NCI-H1048 (cell line): ENCODE measurements at places on chromosomes 16 and 17.

GRCh38 chr16:27433636-27434035 is 31.7 kb downstream of the IL21R start:
- no peak for DNase-seq

DNA sequence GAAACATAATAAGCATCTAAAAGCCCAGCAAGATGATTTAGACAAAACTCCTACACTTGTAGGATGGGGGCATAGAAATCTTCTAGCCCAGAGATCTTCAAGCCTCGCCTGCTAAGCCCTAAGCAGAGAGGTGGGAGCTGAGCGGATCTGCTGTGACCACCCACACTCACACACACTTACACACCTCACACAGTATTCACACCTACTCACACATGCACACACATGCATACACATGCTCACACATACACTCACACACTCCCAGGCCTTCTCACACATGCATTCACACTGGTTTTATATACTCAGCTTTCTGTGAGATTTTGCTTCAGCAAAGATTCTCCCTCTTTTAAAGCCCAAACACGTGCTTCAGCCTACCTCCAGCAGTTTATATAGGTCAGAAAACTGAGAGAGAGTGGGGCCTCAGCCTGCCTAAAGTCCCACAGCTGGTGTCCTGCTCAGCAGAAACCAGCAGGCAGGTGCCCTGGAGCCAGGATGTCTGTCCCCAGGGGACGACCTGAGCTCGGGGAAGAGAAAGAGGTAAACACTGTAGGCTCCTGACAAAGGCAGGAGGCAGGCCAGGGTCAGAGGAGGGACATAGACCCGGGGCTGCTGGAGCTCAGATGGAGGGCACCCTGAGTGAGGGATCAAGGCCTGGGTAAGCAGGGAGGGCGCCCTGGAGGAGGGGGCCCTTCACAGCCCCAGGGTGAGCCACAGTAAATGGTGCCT is 12.0 kb upstream of the KRT19 start:
- DNase-seq, result no peak

DNA sequence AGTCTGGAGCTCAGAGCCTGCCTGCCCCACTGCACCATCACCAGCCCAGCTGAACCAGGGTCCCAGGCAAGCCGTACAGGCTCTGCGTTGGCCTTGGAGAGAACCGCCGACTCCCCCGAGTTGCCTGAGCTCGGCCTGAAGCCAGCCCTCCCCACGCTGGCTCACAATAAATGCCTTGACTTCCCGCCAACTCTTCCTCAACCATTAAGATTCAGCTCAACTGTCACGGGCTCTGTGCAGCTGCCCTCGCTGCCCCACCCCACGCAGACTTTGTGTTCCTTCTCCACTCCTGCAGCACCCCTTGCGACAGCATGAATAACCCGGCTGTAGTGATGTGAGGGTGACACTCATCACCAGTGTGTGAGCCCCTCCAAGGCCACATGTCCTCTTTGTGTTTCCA is 4.8 kb upstream of the QPRT start:
- DNase-seq, result no peak

GRCh38 chr17:43350888-43351361 is 47.9 kb upstream of the ARL4D start:
- no peak for DNase-seq

- DNase-seq, result no peak
These were observed 597.4 kb upstream of the CDH5 start for GRCh38 chr16:65769055-65769465.

GRCh38 chr17:30251931-30252330 is 16.4 kb upstream of the SLC6A4 start:
- no peak for DNase-seq

GRCh38 chr16:85511938-85512807 is 100.9 kb upstream of the GSE1 start:
- no peak for DNase-seq

GRCh38 chr16:77467821-77468335 is 33.0 kb upstream of the ADAMTS18 start:
- DNase-seq, result no peak

DNA sequence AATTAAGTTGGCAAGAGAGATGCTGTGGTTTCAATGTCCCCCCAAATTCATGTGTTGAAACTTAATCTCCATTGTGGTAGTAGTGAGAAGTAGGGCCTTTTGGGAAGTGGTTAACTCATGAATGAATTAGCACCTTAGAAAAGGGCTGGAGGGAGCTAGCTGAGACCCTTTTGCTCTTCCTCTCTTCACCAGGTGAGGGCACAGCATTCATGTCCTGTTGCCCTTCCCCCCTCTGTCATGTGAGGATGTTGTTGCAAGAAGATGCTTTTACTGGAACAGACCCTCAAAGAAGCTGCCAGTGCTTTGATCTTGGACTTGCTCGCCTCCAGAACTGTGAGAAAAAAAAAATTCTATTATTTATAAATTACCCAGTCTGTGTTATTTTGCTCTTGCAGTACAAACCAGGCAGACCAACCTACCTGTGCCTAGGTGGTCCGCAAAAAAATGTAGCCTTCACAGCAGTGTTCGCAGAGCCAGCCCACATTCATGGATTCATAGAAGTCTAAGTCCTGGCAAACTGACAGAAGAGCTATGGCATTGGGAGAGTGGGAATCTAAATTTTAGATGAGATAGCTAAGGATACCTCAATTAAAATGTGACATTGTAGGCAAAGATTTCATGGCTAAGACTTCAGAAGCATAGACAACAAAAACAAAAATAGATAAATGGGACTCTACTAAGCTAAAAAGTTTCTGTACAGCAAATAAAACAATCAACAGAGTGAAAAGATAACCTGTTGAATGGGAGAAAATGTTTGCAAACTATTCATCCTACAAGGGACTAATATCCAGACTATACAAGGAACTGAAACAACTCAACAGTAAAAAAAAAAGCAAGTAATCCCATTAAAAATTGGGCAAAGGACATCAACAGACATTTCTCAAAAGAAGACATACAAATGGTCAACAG is 32.0 kb upstream of the ABCA5 start:
- no peak for DNase-seq

GRCh38 chr17:73316919-73317505 is 5.2 kb upstream of the CDC42EP4 start:
- no peak for DNase-seq

DNA sequence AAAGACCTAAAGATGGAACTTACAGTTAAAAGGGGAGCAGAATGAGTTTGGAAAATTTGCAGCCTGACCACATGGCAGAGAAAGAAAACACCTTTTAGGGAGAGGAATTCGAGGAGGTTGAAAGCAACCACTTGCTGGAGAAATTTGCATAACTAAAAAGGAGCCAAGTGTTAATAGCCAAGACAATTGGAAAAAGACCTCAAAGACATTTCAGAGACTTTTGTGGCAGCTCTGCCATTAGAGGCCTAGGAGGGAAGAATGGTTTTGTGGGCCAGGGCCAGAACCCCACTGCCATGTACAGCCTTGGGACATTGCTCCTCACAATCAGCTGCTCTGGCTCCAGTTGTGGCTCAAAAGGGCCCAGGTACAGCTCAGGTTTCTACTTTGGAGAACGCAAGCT is 338.5 kb downstream of the UTP18 start:
- DNase-seq, result no peak

DNA sequence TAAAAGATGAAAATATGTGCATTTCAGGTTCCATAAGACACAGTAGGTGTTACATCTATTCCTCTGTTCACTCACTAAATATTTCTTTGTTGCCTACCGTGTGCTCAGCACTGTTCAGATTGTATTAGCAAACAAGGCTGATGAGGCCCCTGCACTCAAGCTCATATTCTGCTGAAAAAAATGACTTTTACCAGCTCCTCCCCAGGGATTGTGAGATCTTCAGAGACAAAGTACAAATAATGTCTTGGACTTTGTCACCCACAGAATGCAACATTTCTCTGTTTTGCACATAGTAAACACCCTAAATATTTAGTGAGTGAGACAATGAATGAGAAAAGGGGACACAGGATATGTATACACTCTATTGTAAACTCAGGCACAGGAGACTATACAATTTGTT is 21.9 kb upstream of the MYOCD start:
- no peak for DNase-seq

- DNase-seq, result no peak
These were observed 16.8 kb upstream of the MYO15B start for GRCh38 chr17:75570772-75571171.

DNA sequence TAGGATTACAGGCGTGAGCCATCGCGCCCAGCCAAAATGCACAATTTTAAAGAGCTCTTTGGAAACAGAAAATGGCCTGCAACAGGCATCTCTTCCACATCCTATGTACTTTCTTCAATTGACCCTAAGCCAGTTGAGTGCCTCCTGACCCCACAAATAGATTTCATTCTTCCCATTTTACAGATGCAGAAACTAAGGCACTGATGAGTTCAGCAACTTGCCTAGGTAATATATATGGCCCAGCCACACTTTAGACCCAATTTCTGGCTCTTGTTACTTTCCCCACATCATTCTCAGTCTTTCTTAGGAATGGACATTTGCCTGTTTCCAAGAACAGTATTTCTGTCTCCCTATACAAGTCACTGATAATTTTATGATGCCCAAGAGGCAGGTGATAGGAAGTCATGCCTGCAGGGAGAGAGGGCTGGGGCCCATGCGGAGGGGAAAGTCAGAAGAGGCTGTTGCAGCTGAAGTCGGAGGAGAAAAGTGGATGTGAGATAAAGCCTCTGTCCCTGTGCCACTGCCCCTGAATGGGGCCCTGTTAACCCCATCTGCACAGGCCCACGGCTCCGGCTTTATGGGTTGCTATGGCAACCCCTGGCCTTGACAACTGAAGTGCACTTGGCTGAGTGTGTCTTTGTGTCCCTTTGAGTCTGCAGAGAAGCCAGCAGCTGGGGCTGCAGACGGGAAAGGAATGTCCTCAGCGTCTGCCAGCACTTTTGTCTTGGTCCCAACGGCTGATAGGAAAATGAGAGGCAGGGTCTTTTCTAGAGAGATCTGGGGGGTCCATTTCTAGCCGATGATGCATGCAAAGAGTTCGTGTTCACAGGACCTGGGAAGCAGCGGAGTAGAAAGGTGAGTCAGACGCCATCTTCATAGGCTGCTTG is 45.9 kb downstream of the ABAT start:
- DNase-seq, result no peak

GRCh38 chr17:59828478-59828760 is 64.3 kb downstream of the TUBD1 start:
- no peak for DNase-seq

GRCh38 chr17:77774182-77774581 is 184.3 kb upstream of the TNRC6C start:
- no peak for DNase-seq

GRCh38 chr17:55607731-55608341 is 96.6 kb upstream of the SMIM36 start:
- DNase-seq, result no peak

GRCh38 chr16:56842133-56842532 is 22.9 kb upstream of the SLC12A3 start:
- no peak for DNase-seq

DNA sequence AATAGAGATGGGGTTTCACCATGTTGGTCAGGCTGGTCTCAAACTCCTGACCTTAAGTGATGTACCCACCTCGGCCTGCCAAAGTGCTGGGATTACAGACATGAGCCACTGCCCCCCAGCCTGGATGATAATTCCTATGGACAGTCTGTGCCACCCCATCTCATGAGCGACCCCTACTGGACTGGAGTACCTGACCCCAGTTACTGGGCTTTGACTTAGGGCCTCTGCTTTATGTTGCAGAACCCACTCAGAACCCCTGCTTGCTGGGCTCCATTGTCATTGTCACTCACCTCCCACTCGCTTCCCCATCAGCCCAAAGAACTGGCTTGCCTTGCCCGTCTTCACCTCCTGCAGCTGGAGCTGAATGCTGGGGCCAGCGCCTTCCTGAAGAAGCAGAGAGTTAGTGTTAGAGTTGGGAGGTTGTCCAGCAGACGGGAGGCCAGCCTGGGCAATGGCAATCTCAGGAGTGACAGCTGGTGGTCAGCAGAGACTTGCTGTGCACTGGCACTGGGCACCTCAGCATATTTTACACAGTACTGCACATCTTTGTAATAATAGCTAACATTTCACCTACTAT is 4.0 kb downstream of the TAC4 start:
- DNase-seq, result no peak

DNA sequence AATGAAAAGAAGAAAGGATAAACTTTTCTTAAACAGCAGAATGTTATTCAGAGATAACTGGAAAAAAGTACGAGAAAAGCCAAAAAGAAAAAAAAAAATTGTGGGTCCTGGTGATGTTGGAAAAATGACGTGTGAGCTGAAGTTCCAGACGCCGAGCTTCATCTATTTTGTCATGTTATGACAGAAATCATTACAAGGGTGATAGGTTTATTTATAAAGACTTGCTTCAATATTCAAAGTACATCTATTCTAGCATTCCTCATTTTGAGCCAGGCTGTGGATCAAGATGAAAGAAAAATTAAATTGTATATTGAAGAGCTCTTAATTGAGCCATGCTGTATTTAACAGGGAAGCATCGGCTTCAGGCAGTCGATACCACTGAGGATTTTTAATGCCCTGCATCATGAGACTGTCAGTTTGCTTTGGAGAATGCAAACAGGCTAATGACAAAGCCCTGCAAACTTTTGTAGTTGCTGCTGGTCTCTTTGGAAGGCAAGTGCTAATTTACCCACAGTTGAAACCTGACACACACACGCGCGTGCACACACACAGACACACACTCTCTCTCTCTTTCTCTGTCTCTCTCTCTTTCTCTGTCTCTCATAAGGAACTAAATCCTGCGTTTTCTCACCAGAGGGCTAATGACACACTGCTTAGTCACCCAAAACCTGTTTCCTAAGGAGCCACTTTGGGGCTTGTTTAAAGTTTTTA is 110.7 kb downstream of the WWOX start:
- DNase-seq, result no peak

- no peak for DNase-seq
These were observed 11.4 kb downstream of the C16orf95 start for GRCh38 chr16:87305505-87306391.

DNA sequence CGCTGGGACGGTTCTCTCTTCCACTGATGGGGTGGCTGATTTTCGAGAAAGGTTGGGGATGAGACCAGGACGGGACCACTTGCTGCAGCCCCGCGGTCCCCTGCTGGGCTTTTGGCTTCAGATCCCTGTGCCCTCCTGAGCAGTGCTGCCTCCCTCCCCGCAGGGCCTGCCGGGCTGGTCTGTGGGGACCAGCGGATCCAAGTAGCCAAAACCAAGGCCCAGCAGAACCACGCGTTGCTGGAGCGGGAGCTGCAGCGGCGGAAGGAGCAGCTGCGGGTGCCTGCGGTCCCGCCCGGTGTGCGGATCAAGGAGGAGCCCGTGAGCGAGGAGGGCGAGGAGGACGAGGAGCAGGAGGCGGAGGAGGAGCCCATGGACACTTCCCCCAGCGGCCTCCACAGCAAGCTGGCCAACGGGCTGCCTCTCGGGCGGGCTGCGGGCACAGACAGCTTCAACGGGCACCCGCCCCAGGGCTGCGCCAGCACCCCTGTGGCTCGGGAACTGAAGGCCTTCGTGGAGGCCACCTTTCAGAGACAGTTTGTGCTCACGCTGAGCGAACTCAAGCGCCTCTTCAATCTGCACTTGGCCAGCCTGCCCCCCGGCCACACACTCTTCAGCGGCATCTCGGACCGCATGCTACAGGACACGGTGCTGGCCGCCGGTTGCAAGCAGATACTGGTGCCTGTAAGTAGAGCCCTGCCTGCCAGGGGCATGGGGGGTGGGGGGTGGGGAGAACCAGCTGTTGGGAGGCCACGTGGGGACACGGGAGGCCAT is 28.6 kb downstream of the POLR3E start:
- no peak for DNase-seq
